ENCODE measurements at places on chromosomes 3 and 15.

- no peak for DNase-seq
Measured at GRCh38 chr15:60799885-60800284, 320.9 kb upstream of the ICE2 start.

DNA sequence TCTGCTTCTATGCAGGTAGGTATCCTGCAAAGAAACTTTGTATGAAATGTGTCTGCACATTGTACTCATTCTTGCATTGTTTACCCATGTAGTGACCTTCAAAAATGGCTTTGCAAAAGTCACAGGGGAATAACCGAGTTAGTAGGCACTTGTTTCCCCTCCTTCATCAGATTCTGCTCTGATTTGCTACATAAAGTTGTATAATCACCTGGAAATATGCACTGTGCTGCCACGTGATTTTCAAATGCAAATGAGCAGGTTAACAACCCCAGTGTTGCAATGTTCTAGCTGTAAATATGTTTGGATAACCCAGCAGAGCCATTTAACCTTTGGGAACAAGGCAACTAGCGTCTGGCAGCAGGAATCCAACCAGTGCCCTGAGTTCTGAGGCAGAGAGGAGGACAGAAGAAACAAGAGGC, at the start of gene KNG1:
Gene KNG1, plus strand, starts transcription at position 321 of the 419 bp plus-strand sequence. CDS start 184 bp downstream, outside the sequence.
- no peak for DNase-seq

DNA sequence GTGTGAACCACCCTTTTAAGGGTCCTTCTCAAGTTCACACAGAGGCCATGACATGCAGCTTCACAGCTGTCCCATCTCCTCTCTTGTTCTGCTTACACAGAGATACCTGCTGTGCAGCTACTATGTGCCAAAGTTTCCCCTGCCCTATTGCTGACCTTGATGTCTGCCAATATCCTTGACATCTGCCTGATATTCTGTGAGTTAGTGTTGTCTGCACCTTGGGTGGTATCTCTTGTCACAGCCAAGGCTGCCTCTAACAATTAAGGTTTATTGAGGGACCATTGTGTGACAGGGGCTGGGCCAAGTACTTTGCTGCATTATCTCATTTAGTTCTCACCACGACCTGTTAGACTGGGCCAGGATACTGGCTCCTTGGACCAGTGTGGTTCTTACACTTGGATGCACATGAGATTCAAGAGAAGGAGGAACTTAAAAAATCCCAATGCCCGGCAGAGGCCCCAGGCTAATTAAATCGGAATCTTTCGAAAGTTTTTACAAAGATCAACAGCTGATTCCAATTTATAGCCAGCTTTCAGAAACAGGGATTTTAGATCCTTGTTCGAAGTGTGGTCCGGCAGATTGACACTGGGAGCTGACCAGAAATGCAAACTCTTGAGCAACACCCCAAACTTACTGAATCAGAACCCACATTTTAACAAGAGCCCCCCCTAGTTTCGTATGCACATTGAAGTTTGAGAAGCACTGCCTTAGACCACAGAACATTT, 178.6 kb downstream of the SATB1 start:
- peak; percentile 42 for DNase-seq

- no peak for DNase-seq
Measured at GRCh38 chr3:141538568-141539240, 51.9 kb downstream of the RASA2 start.

DNA sequence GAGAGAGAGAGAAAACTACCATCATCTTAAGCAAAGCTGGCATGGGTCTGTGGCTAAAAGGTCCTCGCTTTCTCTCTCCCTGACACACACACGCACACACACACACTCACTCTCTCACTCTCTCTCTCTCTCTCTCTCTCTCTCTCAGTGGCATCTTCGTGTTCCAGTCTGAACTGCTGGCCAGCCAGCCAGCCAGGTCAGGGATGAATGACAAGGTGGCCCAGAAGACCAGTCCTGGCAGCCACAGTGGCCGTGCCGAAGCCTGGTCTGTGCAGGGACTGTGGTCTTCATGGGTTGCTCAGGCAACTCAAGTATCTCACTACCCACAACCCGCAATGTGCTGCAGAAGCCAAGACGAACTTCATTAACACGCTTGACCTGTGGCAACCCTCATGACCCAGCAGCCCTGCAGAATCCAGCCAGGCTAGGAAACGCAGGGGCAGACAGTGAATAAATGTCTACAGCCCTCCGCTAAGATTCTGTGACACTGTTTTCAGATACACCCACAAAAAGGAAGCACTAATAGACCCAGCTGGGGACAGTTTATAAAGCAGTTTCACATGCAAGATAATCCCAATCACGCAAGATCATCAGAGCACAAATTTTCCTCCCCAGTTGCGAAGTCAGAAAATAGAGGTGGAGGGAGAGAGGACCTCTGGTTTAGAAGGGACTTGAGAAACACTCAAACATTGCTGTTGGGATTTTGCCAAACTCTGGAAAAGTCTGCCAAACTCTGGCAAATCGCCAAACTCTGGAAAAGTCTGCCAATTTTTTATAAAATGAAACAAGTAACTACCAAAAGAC, 66.4 kb downstream of the XXYLT1 start:
- DNase-seq: peak; percentile 91

DNA sequence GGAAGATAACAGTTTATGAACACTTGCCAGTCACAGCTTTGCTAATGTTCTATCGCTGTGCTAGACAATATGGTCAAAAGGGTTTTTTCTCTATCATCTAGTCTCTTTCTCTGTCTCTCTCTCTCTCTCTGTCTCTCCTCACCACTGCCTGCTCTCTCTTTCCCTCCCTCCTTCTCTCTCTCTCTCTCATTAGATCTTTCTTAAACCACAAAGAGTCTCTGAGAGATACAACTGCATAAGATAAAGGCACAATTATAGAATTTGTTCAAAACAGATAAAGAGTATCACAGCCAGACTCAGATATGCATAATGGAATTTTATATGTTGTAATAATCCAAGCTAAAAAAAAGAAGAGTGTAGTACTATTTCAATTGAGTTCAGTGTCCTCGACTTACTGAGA, 258.4 kb downstream of the MECOM start:
- no peak for DNase-seq

GRCh38 chr15:89649716-89650115, 5.6 kb downstream of the KIF7 start:
- DNase-seq: no peak

DNA sequence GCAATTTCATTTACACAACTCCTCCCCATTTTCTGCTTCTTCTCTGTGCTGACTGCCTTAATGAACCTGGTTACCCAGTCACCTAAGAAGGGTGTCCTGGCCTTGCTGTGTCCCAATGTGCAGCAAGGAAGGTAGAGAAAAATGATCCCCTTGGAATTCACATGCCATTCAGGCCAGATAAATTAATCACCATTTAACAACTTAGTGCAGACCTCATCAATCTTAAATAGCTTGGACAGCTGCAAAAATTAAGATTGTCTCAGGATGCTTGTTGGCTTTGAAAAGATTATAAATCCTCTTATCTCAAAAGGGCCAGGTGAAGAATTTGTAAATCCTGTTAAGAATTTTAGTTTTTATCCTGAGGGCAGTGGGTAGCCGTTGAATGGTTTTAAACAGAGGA, 9.7 kb upstream of the CDV3 start:
- DNase-seq: no peak
